ENCODE measurements at places on chromosomes 13 and 19.

DNA sequence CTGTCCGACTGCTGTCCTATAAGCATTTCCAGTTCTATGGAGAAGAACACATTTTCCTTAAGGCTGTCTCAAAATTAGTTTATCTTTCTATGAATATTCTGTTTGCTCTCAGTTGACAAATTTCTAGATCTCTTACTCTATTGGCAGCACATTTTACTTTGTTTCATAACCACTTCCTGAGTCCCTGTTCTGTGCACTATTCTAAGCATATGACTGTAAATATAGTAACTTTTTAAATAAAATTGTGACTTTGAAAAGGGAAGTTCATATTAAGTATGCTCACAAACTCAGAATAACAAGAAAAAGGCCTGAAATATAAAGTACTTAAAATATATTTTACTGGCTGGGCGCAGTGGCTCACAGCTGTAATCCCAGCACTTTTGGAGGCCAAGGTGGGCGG is 56.5 kb upstream of the HTR2A start:
- DNase-seq, result no peak

DNA sequence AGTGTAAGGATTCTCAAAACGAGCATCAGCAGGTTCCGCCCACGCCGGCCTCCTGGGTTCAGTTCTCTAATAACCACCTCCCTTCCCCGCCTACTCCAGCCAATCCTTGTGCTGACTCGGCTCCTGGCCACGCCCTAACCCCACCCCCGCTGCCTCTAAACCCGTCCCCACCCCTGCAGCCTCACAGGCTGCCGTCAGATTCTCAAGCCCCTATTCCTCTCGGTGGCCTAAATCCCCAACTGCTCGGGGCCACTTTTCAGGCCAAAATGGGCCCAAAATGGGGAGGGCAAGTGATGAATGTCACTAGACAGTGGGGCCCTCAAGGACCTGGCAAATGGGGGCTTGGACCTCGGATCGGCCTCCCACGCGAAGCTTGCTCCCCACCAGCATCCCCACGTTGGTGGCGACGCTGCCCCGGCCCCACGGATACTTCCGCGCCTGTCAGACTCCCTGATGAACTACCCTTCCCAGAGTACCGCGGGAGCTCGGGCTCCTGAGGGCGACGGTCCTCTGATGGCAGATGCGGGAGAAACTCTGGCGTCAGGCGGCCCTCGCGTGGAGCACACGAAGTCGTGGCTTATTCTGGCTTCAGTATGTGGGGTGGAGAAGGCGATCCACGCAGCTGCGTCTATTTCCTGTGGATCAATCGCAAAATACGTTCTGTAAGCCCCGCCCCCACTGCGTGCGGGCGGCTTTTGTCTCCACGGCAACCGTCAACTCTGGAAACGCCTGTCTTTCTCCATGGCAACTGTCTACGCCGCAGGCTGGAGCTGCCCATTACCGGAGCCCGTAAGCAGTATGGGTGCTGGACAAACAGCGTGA is 24.8 kb downstream of the ZNF473 start:
- peak; percentile 91 for DNase-seq

- DNase-seq, result no peak
Measured at GRCh38 chr19:55486971-55487923, 989 bp upstream of the SSC5D start.

GRCh38 chr13:110319397-110319773 is 12.3 kb downstream of the COL4A2 start:
- no peak for DNase-seq

- DNase-seq, result no peak
Measured at GRCh38 chr13:91277013-91277676, 70.3 kb upstream of the MIR17HG start.

DNA sequence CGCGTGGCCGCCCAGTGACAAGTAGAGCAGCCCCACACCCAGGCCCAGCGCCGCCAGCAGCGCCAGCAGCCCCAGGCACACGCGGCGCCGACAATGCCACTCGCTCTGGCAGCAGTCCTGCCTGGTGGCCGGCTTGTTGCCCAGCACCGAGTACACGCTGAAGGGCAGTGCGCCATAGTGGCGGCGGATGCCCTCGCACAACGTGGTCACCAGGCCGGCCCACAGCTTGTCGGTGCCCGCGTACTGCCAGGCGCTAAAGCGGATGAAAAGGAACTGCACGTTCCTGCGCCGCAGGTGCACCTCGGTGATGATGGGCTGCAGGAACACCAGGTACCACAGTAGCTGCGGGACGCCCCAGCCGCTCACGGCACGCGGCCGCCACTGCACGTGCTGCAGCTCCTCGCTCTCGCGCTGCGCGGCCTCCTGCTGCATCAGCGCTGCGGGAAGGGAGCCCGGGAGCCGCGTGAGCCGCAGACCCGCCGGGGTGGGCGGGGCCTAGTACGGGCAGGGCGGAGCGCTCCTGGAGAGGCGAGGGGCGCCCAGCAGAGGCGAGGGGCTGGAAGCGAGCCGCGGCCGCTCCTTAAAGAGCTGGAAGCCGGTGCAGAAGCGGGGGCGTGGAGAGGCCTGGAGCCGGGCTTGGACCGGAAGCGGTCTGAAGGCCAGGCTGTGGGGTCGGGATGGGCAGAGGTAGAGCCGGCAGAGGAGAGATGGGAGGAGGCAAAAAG is 7.3 kb downstream of the NKPD1 start:
- DNase-seq, result no peak

DNA sequence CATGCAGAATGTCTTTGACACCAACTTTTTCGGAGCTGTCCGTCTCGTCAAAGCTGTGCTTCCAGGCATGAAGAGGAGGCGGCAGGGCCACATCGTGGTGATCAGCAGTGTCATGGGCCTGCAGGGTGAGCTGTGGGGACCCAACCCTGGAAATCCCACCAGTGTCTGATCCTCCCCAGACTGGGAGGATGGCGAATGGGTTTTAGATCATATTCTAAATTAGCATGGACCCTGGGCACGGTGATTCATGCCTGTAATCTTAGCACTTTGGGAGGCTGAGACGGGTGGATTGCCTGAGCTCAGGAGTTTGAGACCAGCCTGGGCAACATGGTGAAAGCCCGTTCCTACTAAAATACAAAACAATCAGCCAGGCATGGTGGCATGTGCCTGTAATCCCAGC is 5.5 kb downstream of the RDH8 start:
- DNase-seq, result no peak

- no peak for DNase-seq
Measured at GRCh38 chr13:111922086-111922485, 144.9 kb upstream of the SOX1 start.

DNA sequence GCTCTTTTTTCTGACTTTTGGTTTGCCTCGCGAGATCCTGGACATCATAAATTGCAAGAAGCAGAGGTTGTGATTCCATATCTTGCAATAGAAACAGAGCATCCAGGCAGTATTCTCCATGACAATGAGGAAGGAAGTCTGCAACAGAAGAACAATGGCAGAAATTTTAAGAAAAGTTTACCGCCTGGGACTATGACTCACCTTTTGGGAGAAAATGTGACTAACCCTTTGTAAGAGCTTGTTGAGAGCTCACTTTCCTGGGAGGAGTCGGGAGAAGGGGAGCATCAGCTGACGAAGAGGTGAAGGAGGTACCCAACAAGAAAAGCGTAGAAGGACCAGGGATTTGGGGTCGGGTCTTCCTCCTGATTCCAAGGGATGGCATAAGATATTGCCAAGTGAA is 34.3 kb upstream of the TNFSF11 start:
- no peak for DNase-seq

DNA sequence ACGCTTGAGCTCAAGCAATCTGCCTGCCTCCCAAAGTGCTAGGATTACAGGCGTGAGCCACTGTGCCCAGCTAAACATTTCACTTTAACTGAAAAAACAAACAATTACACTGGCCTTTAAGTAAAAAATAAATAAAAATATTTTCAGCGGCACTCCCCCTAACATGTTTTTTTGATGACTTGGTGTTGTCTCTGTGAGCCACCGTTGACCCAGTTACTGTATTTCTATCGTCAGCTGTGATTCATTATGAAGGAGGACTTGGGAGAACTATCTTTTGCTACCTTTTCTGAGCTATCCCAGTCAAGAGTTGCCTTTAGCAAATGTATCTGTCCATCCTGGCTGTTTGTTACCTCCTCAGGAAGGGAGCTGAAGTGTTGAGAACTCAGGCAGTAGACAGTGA is 18.5 kb upstream of the C19orf33 start:
- no peak for DNase-seq

GRCh38 chr19:45574526-45574925 is 10.1 kb downstream of the OPA3 start:
- DNase-seq, result no peak

GRCh38 chr19:29807870-29808405 is 3.9 kb upstream of the CCNE1 start:
- DNase-seq, result no peak

DNA sequence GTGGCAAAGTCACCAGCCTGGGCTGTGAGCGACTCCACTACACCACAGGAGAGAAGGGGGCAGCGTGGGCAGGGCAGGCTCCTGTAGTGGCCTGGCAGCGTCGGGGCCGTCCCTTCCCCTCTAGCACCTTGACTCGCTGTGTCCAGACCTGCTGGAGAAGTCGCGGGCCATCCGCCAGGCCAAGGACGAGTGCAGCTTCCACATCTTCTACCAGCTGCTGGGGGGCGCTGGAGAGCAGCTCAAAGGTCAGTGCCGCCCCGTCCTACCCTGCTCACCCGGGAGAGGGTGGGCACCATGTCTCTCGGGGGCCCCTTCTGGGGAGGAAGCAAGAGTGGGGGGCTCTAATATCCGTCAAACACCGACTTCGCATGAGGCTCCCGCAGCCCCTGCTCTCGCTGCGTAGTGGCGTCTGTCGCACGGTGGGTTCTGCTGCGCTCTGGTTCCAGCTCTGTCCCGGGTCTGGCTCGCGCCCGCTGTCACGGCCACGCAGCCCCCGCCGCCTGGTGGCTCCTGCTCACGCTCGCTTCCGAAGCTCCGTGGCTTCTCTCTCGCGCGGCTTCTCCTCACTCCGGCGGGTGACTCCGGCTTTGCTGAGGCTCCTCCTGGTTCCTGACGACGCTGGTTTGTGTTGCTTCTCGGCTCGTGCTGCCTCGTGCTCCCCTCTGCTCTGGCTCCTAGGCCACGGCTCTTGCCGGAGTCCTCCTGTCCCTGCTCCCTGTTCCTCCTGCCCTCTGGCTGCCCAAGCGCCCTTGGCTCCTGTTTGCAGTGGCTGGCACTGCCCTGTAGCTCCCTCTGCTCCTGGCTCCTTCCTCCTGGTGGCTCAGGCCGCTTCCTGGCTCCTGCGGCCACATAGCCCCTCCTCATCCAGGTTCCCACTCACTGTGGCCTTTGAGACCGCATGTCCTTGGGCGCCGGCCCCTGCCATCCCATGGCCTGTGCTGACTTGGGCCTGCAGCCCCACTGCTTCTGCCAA is 27.2 kb downstream of the MYH14 start:
- DNase-seq, result no peak

DNA sequence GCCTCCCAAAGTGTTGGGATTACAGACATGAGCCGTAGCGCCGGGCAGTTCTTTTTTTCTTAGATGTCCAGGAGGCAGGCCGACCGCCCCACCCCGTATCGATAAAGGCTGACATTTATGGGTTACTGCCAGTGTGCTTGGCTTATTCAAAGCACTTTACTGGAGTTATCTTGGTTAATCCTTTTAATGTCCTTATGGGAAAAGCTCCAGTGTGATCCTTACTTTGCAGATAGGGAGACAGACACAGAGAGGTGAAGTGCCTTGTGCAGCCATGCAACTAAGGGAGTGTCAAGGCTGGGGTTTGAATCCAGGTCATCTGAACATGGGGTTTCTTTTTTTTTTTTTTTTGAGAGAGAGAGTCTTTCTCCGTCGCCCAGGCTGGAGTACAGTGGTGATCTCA is 19.2 kb downstream of the NCAN start:
- DNase-seq, result no peak

DNA sequence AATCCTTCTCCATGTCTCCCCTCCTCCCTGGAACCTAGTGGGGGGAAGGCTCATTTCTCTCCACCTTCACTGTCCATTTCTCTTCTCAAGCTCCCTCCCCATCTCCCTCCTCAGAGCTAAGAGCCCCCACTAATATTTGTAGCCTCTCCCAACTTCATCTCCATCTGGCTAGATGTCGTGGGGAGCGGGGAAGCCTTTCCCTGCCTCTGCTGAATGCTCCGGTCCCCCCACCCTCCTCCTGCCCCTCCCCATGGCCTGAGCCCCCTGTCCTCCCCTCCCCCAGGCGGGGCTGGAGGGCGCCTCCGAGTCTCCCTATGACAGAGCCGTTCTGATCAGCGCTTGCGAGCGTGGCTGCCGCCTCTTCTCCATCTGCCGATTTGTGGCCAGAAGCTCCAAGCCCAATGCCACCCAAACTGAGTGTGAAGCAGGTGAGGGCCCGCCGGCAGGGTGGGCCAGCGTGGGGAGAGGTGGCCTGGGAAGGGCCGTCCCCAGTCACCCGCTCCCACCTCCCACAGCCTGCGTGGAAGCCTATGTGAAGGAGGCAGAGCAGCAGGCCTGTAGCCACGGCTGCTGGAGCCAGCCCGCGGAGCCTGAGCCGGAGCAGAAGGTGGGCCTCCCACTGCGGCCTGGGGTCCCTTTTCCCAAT is 1.0 kb downstream of the TMEM59L start:
- DNase-seq, result no peak

GRCh38 chr13:65236841-65237418 is 1993.2 kb downstream of the PCDH9 start:
- no peak for DNase-seq

DNA sequence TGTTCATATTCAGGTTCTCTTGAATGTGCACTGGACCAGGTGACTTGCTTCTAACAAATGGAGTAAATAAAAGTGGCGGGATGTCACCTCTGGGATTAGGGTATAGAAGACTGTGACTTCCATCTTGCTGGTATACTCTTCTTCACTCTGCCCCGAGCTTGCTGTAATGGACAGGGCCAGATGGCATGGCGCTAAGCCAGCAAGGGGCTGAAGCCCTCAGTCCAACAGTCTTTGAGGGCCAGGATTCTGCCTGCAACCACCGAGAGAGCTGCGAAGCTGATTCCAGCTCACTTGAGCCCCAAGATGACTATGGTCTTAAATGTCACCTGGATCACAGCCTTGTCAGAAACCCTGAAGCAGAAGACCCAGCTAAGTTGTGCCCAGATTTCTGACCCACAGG is 600.0 kb downstream of the FGF9 start:
- DNase-seq, result no peak

DNA sequence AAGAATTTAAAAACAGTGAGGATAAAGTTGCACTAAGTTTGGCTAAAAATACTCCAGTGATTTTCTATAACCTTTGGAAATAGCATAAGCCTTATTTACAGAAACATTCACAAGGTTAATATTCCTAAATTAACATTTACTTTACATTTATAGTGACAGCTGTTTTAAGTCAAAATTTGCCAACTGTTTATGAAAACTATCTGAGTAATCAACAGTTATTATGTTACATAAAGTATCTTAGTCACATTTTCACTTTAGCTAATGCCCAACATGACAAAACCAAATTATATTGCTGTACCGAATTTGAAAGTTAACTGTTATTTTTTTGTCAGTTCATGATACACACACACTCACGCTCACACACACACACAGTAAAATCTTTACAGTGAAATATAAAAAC is 1.2 kb downstream of the TNFRSF19 start:
- DNase-seq, result no peak

DNA sequence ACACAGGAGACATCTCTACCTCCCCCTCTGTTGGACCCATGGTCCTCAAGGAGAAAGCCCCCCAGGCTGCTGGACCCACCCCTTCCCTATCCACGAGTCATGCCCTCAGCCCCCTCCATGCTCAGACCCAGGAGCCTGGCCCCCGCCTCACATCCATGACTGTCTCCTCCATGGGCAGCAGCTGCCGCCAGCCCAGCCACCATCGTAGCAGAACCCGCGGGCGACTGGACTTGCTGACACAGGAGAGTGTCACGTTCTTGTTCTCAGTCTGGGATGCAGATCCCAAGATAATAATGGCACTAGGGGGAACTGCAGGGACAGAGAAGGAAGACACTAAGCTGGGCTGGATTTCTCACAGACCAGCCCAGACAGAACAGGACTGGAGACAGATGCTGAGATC is 3.8 kb downstream of the NPHS1 start:
- no peak for DNase-seq

- DNase-seq, result no peak
Measured at GRCh38 chr19:51071095-51071405, 6.2 kb upstream of the KLK13 start.

Measured in SHP77 (cell line).